ENCODE measurements at places on chromosomes 12 and 14.

GRCh38 chr12:130222519-130223218 is 60.4 kb downstream of the FZD10 start:
- no peak for DNase-seq

DNA sequence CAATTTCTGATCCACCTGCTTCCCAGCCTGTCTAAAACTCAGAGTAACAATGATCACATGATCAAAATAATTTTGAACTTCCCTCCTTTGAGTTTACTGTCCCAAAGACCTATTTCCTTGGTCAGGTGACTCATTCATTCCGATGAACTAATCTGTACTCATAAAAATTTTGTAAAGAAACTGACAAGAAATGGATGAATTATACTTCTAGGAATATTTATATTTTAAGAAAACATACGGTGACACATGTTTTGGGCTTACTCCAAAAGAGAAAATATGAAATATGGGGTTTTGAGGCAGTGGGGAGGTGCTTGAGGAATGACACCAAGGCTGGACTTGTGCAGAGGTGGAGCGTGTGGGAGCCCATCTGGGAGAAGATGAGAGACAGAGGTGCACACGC is 42.0 kb downstream of the GUCY2C start:
- DNase-seq = no peak

- DNase-seq = peak; percentile 77
Observed at GRCh38 chr14:75126679-75127473, at the start of gene NEK9. NEK9 (minus strand) TSS chr14:75127048; CDS start chr14:75126921, 127 bp downstream.

GRCh38 chr14:65941091-65941490 is 528.6 kb downstream of the FUT8 start:
- no peak for DNase-seq

DNA sequence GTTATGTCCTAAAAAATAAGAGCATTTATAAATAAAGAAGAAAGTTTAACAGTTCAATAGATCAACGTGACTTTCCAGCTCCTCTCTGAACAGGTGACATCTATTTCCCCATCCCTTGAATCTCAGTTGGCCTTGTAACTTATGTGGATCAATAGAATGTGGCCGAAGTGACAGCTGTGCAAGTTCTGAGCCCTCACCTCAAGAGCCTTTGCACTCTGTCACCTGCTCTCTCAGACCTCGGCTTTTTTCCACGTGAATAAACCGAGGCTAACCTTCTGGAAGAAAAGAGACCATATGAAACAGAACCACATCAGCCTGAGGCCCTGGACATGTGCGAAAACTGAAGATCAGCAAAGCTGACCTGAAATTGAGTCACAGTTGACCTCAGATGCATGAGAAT is 253.0 kb downstream of the DAD1 start:
- no peak for DNase-seq

GRCh38 chr14:91484186-91484585 is 25.9 kb downstream of the PPP4R3A start:
- DNase-seq = no peak

DNA sequence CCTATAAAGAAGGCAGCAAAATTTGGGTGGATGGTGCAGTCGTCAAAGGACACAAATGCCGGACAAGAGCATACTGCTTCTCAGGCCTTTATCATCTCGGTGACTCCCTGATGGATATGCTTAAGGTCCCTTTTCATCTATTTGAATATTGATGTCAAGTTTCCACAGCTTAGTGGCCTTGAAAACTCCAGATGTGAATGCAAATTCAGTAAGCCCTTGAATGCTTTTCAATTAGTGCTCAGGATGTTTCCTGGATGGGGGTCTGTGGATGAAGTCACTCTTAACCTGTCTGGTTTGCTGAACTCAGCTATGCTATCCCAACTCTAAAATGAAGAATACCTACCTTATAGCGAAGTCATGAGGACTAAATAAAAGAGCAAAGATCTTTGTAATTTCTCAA is 10.7 kb downstream of the REM2 start:
- no peak for DNase-seq

DNA sequence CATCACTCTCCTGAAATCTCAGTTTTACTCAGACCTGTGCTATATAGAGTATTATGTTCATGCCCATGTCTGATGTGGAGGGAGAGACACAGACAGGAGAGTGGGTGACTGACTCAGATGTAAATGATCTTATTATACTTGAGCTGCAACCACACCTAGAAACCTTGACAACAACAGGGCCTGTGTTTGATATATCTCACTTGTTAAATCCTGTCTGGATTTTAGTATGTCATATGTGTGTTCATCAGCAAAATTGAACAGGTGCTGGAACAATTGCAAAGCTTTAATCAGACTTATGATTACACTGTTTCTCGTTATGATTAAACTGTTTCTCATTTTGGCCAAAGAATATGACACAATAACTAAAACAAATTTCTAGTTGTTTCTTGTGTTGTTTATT is 37.7 kb downstream of the DIP2B start:
- no peak for DNase-seq

DNA sequence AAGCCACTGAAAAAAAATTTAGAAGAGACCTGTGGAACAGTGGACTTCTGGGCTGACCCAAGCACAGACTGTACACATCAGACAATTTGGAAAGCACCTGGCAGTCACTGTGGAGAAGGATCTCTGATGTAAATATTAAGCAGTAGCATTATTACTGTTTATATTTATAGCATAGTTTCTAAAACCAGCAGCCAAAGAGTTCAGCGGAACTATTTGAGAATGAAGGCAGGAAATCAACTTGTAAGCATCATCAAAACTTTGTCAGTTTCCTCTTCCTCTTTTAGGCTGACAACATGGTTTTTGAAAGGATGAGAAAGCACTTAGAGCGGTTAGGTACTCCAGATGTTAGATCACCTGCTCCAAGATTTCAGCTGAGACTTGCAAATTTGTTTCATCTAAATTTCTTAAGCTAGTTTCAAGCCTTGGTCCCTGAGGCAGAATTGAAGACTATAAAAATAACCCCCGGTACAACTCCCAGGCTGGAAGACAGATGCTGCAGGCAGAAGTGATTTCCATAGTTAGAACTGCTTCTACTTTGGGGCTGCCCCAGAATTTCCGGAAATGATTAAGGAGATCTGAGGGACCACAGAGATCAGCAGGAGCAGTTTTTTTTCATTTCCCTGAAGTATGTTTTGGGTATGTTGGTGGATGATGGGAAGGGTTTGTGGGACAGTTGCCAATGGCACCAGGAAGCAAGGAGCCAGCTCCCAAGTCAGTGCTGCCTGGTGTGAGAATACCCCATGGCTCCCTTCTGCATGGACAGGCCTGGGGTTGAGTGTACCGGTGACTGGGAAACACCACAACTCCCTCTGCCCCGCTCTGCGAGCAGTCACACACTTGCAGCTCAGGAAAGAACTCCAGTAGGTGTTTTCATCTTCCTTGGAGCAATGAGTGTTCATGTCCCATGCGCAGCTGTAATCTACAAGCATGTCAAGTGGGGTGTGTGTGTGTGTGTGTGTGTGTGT is 354.5 kb downstream of the NUAK1 start:
- DNase-seq = peak; percentile 54

GRCh38 chr12:43370263-43370662 is 181.7 kb downstream of the ADAMTS20 start:
- DNase-seq = no peak

- DNase-seq = peak; percentile 11
Observed at GRCh38 chr14:105647784-105648608, 121.6 kb downstream of the TMEM121 start.

DNA sequence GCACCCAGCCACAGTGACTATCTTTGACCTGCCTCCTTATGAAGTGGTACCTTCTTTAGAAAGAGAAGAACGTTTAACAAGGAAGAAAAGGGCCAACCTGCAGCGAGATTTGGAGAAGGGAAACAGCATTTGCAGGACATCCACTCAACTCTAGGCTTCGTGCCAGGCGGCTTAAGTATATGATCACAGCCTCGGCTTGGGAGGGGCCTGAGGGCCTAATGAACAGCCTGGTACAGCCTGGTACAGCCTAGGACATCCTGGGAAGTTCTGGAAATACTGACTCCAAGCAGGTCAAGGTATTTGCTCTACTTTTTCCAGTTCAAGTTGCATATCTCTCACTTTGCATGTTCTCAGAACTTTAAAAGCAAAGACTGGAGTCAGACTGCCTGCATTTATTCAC is 16.1 kb downstream of the HCAR2 start:
- no peak for DNase-seq

- no peak for DNase-seq
Observed at GRCh38 chr12:73445658-73446324, 1091.8 kb upstream of the ATXN7L3B start.

DNA sequence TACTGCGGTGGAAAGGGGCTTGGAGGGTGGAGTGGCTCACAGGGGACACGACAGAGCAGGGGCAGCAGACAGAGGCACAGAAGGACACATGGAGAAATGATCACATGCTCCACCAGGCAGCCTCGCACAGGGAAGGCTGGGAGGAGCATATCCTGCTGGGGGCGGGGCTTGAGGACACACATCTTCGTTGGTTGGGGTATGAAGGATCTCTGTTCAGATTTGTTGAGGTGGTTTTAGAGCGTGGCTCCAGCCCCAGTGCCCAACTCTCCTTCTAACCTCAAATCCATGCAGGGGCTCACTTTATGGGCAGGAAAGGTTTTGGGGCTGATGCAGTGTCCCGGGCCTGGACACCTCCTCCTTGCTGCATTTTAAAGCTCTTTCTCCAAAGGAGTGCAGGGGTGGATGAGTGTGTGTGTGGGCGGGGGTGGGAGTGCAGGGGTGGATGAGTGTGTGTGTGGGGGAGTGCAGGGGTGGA is 733 bp upstream of the P3H3 start:
- DNase-seq = no peak

- no peak for DNase-seq
Observed at GRCh38 chr12:63220921-63221320, 69.9 kb upstream of the AVPR1A start.

DNA sequence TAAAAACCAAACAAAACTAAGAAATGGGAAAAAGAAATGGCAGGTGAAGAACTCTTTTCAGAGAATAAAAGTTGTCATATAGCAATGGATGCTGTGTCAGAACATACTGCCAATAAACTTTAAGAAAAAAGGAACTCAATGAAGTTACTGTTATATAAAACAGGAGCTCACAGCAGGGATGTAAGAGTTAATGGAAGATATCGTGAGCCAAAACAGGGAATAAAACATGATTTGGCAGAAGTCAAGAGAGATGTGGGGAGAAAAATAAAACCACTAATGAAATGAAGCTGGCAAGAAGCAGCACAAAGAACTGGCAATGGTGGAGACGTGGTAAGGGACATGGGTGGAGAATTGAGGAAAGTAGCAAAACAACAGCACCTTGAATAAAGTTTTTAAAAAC is 61.0 kb downstream of the TAOK3 start:
- no peak for DNase-seq

DNA sequence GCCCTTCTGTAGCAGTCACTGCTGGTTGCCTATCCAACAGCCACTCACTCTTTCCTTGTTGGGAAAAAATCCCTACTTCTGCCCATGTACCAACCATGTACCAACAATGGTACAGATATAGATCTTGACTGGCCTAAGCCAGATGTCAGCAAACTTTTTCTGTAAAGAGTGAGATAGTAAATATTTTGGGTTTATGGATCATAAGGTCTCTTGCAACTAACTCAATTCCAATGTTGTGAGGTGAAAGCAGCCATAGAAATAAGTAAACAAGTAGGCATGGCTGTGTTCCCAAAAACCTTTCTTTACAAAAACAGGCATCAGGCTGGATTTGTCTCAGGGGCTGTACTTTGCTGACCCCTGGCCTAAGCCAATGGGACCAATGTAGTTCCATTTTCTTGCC is 73.5 kb downstream of the ARMH4 start:
- no peak for DNase-seq

DNA sequence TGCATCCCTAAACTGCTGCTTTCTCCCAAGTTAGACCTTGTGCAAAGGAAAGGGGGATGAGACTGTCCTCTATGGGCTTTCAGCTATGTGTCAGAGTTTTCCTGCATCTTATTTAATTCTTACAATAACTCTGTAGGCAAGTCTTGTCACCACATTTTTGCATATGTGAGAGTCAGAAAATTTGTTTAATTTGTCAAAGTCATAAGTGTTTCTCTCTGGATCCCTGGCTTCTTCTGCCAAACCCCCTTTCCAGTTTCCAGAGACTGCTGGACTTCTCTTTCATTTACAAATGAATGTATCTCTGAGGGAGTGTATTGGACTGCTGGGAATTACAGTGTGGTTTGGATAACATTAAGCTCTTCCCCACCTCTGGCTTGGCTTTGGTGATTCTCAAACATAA is 877.6 kb upstream of the SEL1L start:
- no peak for DNase-seq

DNA sequence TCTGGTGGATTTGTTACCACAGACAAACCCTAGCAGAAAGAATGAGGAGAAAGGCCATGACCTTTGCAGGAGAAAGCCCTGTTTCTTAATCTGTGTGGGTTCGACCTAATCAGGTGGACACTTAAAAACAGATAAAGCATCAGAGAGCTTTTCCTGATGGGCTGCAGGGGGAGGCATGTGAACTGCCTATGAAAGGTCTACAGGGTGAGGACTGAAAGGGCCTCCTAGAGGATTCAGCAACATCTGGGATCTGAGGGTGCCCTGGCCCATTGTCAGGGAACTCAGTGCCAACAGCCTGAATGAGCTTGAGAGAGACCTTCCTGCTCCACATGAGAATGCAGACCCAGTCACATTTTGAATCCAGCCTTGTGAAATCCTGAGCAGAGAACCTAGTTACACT is 178.8 kb upstream of the DDHD1 start:
- no peak for DNase-seq

DNA sequence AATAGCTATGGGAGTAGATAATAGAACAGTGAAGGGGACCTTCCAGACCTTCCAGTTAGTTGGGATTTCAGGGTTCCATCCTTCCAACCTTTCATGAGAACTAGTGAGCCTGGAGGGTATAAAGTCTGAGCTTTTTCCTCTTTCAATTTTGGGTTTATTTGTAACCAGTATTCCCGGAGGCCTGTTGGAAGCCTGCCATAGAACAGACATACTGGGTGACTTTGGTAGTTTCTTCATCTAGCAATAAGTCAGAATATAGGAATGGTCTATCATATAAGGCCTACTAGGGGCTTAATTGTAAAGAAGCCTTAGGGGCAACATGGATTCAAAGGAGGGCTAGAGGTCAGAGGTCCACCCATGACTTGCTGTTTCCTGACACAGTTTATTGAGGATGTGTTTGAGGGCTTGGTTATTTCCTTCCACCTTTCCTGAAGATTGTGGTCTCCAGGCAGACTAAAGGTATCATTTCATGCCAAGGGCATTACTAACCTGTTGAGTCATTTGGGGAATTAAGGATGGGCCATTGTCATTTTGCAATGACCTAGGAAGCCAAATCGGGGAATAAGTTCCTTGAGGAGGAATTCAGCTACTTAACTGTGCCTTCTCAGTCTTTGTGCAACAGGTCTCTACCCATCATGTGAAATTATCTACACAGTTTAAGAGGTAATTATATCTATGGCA is 410.3 kb downstream of the SLC6A15 start:
- no peak for DNase-seq

DNA sequence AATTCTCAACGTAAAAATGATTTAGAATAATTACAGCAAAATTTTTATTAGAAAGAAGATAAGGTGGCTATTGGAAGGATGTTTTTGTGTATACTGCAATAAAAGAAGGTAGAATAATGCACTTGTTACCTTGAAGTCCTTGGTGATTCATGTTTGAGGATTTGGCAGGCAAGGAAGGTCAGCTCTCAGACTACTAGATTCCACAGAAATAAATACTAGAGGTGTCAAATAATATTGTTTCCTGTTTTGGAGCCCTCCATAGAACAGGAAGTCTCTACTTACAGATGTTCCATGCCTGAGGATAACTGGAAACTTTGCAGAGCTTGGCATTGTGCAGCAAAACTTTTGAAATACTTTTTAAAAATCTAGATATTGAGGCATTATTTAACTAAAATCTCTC is 284.3 kb upstream of the SYT1 start:
- DNase-seq = no peak

Data from CD14-positive monocyte (primary cell).